Endothelial cell (in vitro differentiated cells): ENCODE measurements at places on chromosomes 2 and 18.

DNA sequence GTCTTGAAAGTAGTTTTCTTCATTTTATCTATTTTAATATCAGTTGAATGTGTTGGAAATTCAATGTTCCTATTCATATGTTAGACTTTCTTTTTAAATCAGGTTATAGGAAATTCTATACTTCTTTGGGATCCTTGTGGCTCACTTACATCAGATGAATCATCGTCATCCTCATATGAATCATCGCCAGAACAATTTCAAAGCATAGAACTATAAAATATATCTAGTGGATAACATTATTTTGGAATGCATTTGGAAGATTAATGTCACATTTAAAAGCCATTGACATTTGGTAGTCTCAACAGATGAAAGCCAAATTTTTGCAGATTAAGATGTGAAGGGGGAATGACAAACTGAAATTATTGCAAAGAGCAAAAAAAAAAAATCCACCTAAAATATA is 94.1 kb downstream of the FAM161A start:
- DNase-seq, result no peak

DNA sequence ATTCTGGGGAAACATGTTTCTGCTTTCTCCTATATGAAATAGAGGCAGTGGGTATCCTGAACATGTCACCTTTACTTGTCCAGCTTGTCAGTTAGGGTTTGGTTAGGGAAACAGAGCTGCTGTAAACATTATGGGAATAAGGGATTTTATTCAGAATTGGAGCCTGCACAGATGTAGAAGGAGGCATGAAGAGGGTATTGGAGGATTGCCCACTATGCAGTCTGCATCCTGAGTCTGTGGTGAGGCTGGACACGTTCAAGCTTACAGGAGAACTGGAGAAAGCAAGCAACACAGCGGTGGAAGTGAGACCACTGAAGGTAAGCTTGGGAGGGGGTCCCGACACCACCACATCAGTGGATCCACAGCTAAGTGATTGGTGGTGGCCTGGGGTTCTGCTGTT is 443.0 kb upstream of the TNP1 start:
- DNase-seq, result no peak

- no peak for DNase-seq
Observed at GRCh38 chr2:5686536-5686935, 5.6 kb upstream of the SOX11 start.

DNA sequence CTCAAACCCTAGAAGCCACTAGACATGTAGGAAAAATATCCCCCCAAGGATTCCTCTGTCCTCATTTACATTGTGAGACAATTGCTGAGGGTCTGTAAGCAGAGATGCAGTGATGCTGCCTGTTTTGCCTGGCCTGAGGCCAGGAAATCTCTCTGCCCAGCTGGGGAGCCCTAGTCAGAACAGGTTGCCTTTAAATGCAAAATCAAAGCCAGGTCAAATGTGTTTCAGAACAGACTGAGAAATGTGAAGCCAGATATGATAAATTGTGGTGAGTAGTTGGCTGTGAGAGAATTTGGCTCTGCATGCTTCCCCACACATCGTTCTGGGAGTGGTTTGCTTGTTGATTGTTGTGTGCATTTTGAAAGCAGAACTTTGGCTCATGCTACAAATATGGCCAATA is 38.4 kb upstream of the NXPH2 start:
- no peak for DNase-seq

DNA sequence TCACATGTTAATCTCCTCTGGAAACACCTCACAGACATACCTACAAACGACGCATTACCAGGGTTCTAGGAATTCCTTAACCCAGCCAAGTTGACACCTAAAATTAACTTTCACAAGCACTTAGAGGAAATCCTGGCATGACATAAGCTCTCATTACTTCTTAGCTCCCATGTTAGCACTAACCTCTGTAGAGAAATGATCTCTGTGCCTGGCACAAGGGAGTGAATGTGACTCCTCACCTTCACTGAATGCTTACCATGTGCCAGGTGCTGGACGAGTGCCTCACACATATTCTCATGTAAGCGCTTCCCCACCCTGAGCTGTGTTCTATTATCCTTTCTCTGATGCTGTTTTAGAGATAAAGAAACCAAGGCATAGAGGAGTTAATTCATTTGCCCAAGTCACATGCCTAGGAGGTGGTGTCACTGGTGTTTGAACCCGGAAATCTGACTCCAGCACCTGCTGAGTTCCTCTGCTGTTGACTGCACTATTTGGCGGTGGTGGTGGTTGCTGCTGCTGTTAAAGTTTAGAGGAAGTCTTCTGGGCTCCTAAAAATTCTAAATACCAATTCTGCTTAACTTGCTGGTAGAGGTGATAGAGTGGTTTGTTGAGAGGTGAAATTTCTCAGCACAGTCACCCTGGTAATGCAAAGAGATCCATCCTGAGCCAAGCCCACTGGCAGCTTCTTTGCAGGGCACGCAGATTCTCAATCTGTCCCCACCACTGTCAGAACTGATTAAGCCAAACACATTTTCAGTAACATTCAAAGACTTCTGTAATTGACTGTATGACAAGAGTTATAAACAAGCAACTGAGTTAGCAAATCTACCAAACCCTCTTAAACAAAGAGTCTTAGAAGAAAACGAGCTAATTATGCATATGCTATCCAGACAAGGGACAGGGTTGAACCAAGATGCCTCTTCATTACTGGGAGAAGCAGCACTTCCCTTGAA is 200.3 kb downstream of the CMPK2 start:
- no peak for DNase-seq

GRCh38 chr2:128651000-128651399 is 332.3 kb upstream of the HS6ST1 start:
- DNase-seq, result no peak

- DNase-seq, result no peak
Observed at GRCh38 chr2:226760412-226761194, 39.0 kb downstream of the IRS1 start.

DNA sequence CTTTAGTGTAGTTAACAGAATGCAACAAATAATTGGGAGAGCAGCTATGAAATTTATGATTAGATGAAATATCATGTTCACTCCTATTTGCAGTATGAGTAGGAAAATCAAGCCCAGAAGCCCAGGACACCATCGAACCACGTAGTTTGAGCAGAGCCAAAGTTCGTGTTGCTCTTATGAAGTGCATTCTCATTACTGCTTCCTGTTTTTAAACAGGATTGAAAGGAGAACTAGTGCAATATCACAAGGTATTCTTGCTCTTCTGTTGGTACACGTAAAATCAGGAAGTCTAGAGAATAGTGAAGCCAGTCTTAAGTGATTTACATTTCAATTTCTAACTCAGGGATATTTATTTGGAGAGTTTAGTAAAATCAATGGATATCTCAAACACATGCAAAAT is 21.1 kb downstream of the ARHGAP15 start:
- DNase-seq, result no peak

DNA sequence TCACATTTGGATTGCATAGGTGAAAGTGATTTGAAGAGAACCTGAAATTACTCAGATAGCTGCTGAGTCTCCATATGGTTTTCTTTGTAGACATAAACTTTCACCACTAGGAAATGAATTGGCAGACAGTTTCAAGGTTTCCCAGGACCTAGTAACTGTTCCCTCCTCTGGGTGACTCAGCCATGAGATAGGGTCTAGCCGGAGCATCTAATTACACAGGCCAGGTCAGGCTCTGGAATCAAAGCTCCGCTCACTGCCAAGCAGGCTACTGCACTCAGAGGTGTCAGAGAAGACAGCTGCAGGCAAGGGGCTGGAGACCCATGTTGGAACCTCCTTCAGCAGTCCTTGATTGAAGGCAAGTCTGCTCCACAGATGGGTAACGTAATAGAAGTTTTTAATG is 429.2 kb downstream of the TNS1 start:
- DNase-seq, result no peak

GRCh38 chr2:59884166-59884565 is 669.3 kb downstream of the BCL11A start:
- no peak for DNase-seq

DNA sequence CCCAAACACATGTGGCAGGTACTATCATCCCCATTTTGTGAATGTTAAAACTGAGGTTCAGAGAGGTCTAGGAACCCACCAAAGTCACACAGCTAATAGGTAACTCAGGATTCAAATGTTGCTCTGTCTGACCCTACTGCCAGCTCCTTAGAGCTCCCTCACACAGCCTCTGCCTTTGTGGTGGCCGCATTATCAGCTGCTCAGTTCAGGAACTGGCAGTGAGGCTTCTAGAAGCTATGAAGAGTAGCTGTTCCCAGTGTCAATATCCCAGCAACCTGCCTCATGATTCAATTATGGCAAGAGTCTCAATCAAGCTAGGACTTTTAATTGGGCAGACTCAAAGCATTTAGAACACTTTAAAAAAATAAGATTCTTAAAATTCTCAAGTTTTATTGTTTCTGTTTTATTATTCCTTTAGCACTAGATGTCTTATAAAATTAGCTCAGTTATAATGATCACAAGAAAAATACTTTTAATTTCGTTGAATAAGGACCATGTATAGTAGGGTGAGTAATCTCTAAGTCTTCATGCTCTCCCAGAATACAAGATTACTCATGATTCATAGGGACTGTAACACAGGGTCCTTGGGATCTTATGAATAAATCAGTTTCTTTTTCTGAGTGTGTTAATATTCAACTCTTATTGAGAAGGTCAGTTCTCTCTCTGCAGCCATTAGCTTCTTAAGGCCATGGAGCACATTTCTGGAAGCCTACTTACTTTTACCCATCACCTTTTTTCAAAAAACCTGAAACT is 342.7 kb downstream of the RND3 start:
- DNase-seq, result no peak

GRCh38 chr2:128809880-128810279 is 491.2 kb upstream of the HS6ST1 start:
- DNase-seq, result no peak

GRCh38 chr2:38933653-38934052 is 44.0 kb downstream of the ARHGEF33 start:
- no peak for DNase-seq

DNA sequence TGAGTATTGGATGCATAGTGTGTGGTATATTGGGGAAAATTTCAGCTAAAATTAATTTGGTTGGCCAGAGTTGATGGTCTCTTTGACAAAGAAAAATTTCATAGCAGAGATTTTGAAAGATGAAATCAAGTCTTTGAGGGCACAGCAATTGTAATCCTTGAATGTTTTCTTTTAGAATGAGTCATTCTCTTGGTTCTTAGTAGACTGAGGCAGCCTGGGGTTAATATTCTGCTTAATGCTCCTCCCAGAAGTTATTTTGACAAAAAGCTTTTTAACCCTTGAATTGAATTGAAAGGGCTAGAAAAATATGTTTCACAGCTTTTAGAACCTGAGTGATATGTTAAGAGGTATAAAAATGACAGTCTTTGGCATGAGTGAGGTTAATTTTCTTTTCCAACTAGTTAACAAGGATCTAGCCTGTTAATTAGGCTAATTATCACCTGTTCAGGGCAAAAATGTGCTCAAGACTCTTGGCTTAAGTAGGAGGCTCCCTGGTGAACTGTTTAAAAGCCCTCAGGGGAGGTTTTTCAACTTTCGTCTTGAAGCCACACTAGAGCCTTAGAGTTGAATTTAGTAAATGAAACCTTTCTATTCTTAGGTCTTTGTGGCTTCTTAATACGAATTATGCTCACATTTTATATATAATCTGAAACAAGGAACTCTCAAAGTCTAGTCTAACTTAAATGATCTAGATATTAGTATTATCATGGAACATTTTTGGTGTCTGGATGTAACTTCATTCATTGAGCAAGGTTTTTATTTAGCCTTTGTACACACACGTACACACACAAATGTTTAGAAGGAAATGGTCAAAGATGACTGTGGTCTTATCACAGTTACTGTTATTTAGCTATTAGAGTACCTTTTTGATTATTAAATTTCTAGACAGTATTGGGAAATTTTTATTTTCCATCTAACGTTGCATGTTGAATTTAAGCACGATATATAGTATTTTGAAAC is 272.5 kb downstream of the ZNF407 start:
- no peak for DNase-seq

GRCh38 chr2:177745531-177745930 is 327.0 kb downstream of the PDE11A start:
- no peak for DNase-seq

DNA sequence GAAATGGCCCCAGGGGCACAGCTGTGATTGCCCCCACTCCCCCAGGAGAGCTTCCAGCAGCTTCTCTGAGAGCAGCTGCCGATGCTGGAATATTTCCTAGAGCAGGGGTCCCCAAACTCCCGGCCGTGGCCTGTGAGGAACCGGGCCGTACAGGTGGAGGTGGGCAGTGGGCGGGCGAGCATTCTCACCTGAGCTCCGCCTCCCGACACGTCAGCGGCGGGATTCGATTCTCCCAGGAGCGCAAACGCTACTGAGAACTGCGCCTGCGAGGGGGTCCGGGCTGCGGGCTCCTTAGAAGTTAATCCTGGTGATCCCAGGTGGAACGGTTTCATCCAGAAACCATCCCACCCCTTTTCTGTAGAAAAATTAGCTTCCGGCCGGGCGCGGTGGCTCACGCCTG is 69.1 kb upstream of the PXDN start:
- no peak for DNase-seq

DNA sequence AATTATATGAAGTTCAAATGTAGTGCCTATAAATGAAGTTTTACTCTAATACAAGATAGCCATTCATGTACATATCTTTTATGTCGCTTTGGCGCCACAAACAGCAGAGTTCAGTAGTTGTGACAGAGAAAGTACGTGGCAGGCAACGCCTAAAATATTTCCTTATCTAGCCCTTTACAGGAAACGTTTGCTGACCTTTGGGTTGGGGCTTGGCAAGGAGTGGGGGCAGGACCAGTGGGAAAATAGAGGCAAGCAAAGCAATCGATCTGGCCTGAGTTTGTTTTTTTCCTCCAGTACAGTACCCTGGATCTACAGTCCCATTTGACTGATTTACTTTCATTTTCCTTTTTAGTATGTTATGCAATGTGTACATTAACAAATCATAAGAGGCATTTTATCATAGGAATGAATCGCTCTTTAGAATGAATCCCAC is 13.1 kb downstream of the CCDC68 start:
- DNase-seq, result no peak

DNA sequence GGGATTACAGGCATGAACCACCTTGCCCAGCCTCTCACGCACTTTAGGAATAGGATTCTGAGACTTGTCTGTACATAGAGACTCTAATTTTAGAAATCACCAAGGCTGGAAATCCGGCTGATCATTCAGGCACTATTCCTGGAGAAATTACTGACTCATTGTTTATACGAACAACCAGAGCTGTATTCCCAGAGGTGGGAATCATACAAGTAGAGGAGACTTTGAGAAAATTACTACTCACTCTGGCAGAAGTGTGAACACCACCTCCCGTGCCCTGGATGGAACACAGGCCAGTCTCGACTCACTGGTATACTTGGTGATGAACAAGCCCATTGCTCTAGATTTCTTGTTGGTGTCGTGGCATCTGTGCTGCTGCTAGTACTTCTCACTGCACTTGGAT is 5.8 kb upstream of the ADNP2 start:
- DNase-seq, result no peak

DNA sequence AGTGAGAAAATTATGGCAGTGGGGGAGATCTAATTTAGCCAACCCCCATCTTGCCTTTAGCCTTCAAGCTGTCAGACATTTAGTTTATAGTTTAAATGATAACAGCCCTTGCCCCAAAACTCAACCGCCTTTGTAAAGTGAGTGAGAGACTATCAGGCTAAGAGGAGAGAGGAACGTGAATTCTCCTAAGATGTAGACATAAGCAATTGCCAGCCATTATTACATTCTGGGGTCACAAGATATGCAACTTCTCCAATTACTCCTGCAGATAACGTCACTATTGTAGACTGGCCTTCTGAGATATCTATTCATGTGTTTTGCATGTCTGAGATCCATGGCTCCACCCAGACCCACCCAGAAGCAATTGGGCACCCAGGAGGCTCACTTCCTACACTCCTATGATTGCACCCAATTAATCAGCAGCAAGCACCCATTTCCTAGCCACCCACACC is 307.3 kb downstream of the NBAS start:
- no peak for DNase-seq

- DNase-seq, result no peak
Observed at GRCh38 chr2:68428746-68429145, 38.3 kb downstream of the FBXO48 start.
